ENCODE measurements at places on chromosomes 1 and 21.

DNA sequence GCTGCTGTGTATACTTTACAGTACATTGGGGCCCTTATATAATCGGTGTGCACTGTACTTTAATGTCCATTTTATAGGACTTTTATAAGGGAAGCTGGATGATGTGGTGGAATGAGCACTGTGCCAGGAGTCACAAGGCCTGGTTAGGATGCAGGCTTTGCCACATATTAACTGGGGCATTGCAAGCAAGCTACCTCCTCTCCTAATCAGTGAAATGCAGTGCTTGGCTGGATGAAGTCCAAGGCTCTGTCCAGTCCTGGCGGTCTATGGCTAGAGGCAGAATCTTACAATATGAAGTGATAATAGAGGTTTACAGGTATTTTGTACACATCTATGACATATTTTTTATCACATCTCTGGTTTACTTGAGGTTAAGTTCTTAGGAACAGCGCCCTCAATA lies 1.7 kb upstream of the PKP1 start:
- H3K4me1 ChIP-seq, result no peaks in the 10 kb centered on the region
- H3K4me3 ChIP-seq, result no peak overlapping the region
- H3K27me3 ChIP-seq, result peaks cover 31% of the 10 kb centered on the region
- no peak overlapping the region for H3K27ac ChIP-seq
- DNase-seq, result no peak

GRCh38 chr1:204520834-204521709 lies 4.9 kb downstream of the MDM4 start:
- no peaks in the 10 kb centered on the region for H3K27me3 ChIP-seq
- no peak overlapping the region for H3K4me3 ChIP-seq
- peak overlapping the region; percentile 63 for H3K27ac ChIP-seq
- peak; percentile 27 for DNase-seq

DNA sequence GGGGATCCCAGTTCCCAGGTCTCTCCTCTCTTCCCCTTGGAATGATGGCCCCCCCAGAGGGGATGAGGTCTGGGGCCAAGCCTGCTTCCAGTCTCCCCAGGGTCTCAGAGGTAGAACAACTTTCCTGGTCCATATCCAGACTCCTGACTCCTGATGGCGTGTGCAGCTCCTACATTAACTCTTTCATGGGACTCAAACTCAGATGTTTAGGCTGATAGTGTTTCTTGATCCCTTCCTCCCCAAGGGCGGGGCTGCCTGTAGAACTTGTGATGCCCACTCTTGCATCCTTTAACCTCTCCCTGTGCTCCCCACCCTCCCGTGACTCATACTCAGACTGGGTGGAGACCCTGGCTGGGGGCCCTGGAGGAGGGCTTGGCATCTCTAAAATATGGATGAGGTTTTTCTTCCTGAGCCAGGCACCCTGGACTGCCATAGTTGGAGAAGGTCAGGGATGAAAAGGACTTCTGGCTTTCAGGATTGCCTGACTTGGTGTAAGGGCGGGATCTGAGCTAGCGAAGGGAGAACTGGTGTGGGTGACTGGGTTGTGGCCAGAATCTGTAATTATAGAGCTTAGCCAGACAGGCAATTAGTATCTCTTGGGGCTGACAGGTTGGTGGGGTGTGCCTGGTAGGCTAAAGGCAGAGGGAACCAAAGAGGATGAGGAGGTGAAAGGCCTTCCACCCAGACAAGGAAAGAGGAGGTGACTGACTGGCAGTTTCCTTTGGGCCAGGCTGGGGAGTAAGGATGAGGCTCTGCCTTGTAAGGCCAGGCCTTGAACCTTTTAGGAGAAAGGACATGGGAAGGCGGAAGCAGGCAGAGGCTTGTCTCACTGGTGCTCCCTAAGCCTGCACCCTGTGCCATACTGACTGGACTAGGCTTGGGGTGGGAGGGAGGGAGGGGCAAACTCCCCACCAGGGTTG lies 1.5 kb downstream of the ATP8B2 start:
- DNase-seq, result peak; percentile 70
- peaks cover 28% of the 10 kb centered on the region for H3K4me1 ChIP-seq
- peak overlapping the region; percentile 43 for H3K27ac ChIP-seq
- peaks cover 28% of the 10 kb centered on the region for H3K27me3 ChIP-seq

GRCh38 chr1:54014009-54014629 lies 3.9 kb downstream of the LDLRAD1 start:
- H3K27me3 ChIP-seq, result peaks cover 3% of the 10 kb centered on the region
- H3K36me3 ChIP-seq, result no peaks in the 10 kb centered on the region
- no peak overlapping the region for H3K4me3 ChIP-seq
- H3K27ac ChIP-seq, result no peak overlapping the region
- H3K4me1 ChIP-seq, result no peaks in the 10 kb centered on the region
- no peak for DNase-seq

GRCh38 chr1:158075078-158075477 lies 81.6 kb downstream of the KIRREL1 start:
- H3K27ac ChIP-seq, result no peak overlapping the region
- no peaks in the 10 kb centered on the region for H3K27me3 ChIP-seq
- no peak overlapping the region for H3K4me3 ChIP-seq
- no peaks in the 10 kb centered on the region for H3K4me1 ChIP-seq
- DNase-seq, result no peak

GRCh38 chr1:166876540-166876838 lies 425 bp upstream of the TADA1 start:
- peak overlapping the region; percentile 84 for H3K27ac ChIP-seq
- H3K4me3 ChIP-seq, result peak overlapping the region; percentile 58
- H3K4me1 ChIP-seq, result peaks cover 33% of the 10 kb centered on the region
- DNase-seq, result no peak

- H3K27me3 ChIP-seq, result no peaks in the 10 kb centered on the region
- no peaks in the 10 kb centered on the region for H3K36me3 ChIP-seq
- H3K4me3 ChIP-seq, result no peak overlapping the region
- no peak overlapping the region for H3K27ac ChIP-seq
- H3K4me1 ChIP-seq, result no peaks in the 10 kb centered on the region
Measured at GRCh38 chr1:215631489-215631888, 64.4 kb downstream of the KCTD3 start.

DNA sequence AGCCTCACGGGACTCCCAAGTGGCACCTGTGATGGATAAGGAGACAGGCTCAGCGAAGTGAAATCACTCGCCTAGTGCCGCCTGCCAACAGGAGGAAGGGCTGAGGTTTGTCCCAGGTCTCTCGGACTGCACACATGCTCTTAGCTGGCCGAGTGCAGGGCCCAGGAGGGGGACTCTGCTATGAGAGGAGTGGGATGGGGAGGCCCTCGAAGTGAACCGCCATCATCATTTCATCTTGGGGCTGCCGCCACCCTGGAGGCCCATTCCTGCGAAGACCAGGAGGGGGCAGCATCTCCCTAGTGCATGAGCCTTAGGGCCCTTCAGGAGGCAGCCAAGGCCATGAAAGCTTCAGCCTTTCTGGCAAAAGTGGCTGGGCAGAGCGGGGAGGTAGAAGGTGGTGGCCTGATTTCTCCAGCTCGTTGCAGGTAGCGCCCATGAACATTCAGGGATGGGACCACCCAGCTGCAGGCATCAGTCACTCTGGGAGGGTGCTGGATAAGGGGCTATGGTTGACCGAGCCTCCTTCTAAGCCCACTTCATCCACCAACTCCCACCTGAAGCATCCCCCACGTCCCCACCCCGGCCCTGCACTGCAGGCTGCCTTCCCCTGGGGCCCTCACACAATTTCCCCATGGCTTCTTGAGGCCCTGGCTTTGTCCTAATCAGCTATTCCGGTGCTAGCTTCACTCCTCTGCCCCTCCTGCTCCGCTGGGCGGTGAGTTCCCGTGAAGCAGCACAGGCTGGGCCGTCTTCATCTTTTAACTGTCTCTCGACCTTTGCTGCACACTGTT lies 17.2 kb upstream of the RASSF5 start:
- no peak overlapping the region for H3K27ac ChIP-seq
- H3K27me3 ChIP-seq, result no peaks in the 10 kb centered on the region
- peak; percentile 68 for DNase-seq
- H3K4me1 ChIP-seq, result no peaks in the 10 kb centered on the region

GRCh38 chr1:12708396-12709090 lies 7.4 kb upstream of the AADACL3 start:
- H3K4me1 ChIP-seq, result no peaks in the 10 kb centered on the region
- no peak overlapping the region for H3K4me3 ChIP-seq
- no peak overlapping the region for H3K27ac ChIP-seq
- H3K27me3 ChIP-seq, result no peaks in the 10 kb centered on the region
- no peak for DNase-seq

- H3K27me3 ChIP-seq, result no peaks in the 10 kb centered on the region
- no peak overlapping the region for H3K27ac ChIP-seq
- no peak overlapping the region for H3K4me3 ChIP-seq
- DNase-seq, result no peak
Measured at GRCh38 chr1:29498126-29499103, 262.1 kb downstream of the PTPRU start.

- H3K4me1 ChIP-seq, result no peaks in the 10 kb centered on the region
- H3K27me3 ChIP-seq, result no peaks in the 10 kb centered on the region
- H3K27ac ChIP-seq, result no peak overlapping the region
- H3K36me3 ChIP-seq, result no peaks in the 10 kb centered on the region
- H3K4me3 ChIP-seq, result no peak overlapping the region
Measured at GRCh38 chr1:226325178-226325577, 16.2 kb upstream of the LIN9 start.

DNA sequence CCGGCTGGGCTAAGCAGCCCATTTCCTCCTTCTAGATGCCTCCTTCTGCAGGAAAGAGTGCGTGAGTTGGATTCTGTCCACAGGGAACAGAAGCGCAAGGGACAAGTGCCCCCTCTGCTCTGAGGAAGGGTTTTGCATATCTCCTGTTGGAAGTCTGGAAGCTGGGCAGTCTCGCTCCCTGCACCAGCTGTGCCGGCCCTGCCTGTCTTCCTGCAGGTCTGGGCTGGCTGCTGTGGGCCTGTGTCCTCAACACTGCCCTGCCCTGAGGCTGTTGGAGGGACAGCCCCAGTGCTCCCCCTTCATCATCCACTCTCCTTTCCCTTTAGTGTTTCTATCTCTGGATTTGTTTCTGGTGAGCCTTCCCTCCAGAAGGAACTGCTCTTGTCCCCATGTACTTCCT lies 21.8 kb downstream of the ADARB1 start:
- no peak for DNase-seq
- no peaks in the 10 kb centered on the region for H3K36me3 ChIP-seq
- no peak overlapping the region for H3K4me3 ChIP-seq
- peak overlapping the region; percentile 1 for H3K27ac ChIP-seq
- H3K27me3 ChIP-seq, result no peaks in the 10 kb centered on the region

DNA sequence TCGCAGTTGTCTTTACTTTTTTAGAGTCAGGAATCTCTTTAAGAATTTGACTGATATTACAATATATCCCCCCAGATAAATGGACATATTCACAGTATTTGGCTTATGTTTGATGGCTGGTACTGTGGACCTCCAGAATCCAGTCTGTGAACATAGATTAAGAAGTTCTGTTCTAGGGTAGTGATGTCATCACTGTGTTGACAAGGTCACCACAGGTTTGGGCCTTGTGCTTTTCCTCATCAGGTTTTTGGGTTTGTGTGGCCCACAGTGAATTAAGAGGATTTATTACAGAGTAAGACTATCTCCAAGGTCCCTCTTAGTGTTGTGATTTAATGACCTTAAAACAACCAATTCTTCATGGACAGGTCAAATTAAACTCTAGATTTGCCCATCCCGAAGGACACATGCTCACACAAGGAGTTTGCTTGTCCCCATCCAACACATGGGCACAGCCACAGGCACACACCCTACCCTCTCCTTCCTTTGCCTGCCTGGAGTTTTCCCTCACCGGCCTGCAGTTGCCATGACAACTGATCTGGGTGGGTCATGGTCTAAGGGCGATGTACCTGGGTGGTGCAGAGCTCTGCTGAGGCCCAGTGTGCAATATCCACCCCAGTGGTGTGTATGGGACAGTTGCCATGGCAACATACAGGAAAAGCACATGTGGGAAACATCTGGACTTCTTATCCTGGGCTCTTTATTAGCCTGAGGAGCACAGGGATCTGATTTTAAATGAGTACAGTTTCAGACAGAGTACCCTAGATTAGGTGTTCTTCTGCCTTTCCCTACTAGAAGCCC lies 98.6 kb downstream of the NAV1 start:
- H3K4me3 ChIP-seq, result no peak overlapping the region
- no peak for DNase-seq
- no peak overlapping the region for H3K27ac ChIP-seq
- H3K4me1 ChIP-seq, result peaks cover 32% of the 10 kb centered on the region

DNA sequence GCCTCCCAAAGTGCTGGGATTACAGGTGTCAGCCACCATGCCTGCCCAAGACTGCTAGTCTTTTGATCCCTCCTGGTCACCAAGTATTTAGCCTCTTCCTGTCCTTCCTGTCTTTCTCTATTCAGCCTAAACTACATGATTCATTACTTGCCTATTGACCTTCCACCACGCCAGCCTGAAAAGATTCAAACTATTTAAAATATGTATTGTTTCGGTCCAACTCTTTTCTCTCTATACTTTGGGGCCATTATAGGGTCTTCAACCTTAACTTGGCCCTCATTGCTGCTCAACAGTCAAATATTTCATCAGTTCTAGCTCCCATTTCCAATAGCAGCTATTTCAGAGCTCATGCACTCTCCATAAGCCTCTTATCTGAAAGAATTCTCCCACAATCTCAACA lies 153.0 kb downstream of the TNFSF18 start:
- no peak overlapping the region for H3K27ac ChIP-seq
- no peak overlapping the region for H3K4me3 ChIP-seq
- H3K27me3 ChIP-seq, result no peaks in the 10 kb centered on the region
- peaks cover 8% of the 10 kb centered on the region for H3K4me1 ChIP-seq

GRCh38 chr1:246734866-246735265 lies 10.7 kb downstream of the SCCPDH start:
- H3K4me1 ChIP-seq, result no peaks in the 10 kb centered on the region
